Activated T-helper 1 cell treated with anti-CD3 and anti-CD28 coated beads, Interleukin-12 subunit alpha, Interleukin-12 subunit beta, Interleukin-2, Interleukin-4 antibody, amounts not matched to agents 30 ng/mL and 10 ng/mL and 1 ng/mL, durations not matched to agents 14 hours and 24 hours and 36 hours (primary cell): ENCODE measurements at places on chromosomes 5 and 9. TPM values are rescaled to one million over a fixed set of nuclear protein-coding genes. Genes with fewer than 3 reads are reported as not detected.

GRCh38 chr5:14425559-14425958, 156.0 kb upstream of the OTULINL start:
- H3K4me1 ChIP-seq, result peaks cover 23% of the 10 kb centered on the region
- H3K27me3 ChIP-seq, result no peaks in the 10 kb centered on the region
- no peak for DNase-seq
- no peak overlapping the region for H3K27ac ChIP-seq
- H3K4me3 ChIP-seq, result no peak overlapping the region

DNA sequence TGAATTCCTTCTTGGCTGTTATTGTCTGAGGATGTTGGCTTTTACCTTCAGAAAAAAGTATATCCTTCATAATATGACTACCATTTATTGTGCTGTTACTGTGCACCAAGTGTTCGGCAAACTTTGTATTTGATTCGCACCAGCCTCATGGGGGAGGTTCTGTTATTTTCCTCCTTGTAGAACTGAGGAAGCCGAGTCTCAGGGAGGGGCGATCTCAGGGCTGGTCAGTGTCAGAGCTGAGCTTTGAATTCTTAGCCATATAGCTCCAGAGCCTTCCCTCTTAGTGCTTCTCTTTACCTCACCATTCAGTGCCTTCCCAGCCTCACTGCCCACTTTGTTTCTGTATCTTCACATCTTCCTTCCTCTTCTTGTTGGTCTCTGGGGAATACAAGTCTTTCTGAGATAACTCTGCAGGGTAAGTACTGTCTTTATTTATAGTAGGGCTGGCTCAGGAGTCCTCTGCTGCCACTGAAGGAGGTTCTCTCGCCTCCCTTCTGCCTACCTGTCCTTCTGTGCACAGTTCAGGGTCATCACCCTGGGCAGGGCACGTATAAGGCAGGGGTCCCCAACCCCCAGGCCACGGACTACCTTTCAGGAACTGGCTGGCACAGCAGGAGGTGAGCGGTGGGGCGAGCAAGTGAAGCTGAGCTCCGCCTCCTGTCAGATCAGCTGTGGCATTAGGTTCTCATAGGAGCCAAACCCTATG, 48.4 kb downstream of the GALNT10 start:
- no peaks in the 10 kb centered on the region for H3K36me3 ChIP-seq
- no peaks in the 10 kb centered on the region for H3K27me3 ChIP-seq
- no peak overlapping the region for H3K27ac ChIP-seq
- H3K4me3 ChIP-seq, result no peak overlapping the region
- H3K4me1 ChIP-seq, result peaks cover 62% of the 10 kb centered on the region

GRCh38 chr9:122329597-122329996, 41.2 kb upstream of the PTGS1 start:
- H3K4me1 ChIP-seq, result peaks cover 11% of the 10 kb centered on the region
- H3K4me3 ChIP-seq, result no peak overlapping the region
- H3K27me3 ChIP-seq, result no peaks in the 10 kb centered on the region
- DNase-seq, result no peak
- H3K36me3 ChIP-seq, result peaks cover 9% of the 10 kb centered on the region
- no peak overlapping the region for H3K27ac ChIP-seq

DNA sequence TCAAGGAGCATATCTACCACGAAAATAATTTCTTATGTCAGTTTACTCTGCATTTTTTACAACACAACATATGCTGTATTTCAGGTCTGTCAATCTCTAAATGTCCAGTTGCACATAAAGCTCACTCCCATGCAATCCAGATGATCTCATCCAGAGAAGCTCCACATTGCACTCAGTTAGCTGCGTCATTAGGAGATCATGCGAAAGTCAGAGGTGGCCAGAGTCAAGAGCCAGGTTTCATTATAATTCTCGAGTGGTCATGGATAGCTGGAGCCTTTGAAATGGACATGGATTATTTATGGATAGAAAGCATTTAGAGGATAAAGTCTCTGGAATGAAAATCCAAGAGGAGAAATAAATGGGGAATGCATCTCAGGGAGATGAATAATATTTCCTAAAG, 232.3 kb downstream of the GAS1 start:
- H3K27me3 ChIP-seq, result peaks cover 2% of the 10 kb centered on the region
- no peak overlapping the region for H3K27ac ChIP-seq
- DNase-seq, result no peak

- no peak overlapping the region for H3K27ac ChIP-seq
- peaks cover 22% of the 10 kb centered on the region for H3K4me1 ChIP-seq
- H3K36me3 ChIP-seq, result no peaks in the 10 kb centered on the region
- H3K27me3 ChIP-seq, result peaks cover 5% of the 10 kb centered on the region
- H3K4me3 ChIP-seq, result no peak overlapping the region
Measured at GRCh38 chr9:32344551-32345182, 39.8 kb upstream of the ACO1 start.

DNA sequence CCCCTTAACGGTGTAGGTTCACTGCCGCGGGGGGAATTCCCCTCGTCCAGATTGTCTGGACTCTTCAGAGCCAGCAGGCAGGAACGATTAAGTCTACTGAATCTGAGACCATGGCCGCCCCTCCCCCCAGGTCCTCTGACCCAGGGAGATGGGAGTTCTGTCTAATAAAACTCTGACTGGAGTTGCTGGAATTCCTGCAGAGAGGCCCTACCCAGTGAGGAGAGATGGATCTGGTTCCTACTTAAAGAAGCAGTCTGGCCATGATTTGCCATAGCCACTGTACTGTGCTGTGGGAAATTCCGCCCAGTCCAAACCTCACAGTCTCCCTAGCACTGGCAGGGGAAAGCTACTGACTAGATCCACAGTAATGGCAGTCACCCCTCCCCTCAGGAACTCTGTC, 237.7 kb upstream of the RASA1 start:
- H3K4me3 ChIP-seq, result no peak overlapping the region
- H3K27me3 ChIP-seq, result peaks cover 5% of the 10 kb centered on the region
- peaks cover 2% of the 10 kb centered on the region for H3K36me3 ChIP-seq
- no peak for DNase-seq

DNA sequence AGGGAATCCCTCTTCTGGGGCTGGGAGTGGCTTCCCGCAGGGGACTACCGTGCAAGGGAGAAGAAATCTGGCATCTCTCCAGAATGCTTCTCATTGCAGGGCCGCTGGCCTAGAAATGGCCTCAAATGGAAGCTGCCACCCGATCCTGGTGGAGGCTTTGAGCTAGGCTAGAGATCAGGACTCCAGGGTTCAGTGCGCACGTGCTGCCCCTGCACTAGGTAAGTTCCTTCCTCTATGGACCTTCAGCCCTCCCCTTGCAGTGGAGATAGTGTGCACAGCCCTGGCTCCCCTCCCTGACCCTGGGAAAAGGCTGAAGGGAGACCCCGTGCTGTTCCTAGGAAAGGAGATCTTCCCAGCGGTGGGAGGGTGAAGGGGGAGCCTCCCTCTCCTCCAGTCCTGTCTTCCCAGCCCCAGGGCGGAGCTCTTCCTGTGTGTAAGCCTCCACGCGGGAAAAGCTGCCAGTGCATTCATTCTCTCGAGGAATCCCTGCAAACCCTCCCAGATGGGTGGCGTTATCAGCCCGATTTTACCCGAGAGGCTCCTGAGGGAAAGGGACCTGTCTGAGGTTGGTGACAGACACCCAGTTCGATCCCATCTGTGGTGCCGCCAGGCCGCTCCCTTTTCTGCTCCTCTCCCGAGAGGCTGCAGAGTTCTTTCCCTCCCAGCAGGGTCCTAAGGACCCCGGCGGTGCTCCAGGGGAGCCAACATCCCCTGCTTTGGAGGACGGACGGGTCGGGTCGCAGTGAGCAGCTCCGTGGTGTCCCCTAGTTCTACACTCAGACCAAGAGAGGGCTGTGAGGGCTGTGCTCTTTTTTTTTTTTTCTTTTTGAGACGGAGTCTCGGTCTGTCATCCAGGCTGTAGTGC, 1.4 kb upstream of the CERCAM start:
- peaks cover 16% of the 10 kb centered on the region for H3K4me1 ChIP-seq
- DNase-seq, result no peak
- H3K36me3 ChIP-seq, result no peaks in the 10 kb centered on the region
- peak overlapping the region; percentile 78 for H3K4me3 ChIP-seq
- no peak overlapping the region for H3K27ac ChIP-seq
- peaks cover 45% of the 10 kb centered on the region for H3K27me3 ChIP-seq

GPX8 gene
- total RNA-seq, result not detected in 2 replicates

ANKRD34B gene
- total RNA-seq, result not detected in 2 replicates

RNF180 gene
- total RNA-seq, result not detected in 2 replicates

HARS1 gene
- total RNA-seq, result 112 and 114 TPM in 2 replicates

SCGB3A2 gene
- not detected in 2 replicates for total RNA-seq

CCIN gene
- total RNA-seq, result not detected in 2 replicates
